ENCODE measurements at places on chromosomes 6 and 20. TPM values are rescaled to one million over a fixed set of nuclear protein-coding genes. Genes with fewer than 3 reads are reported as not detected.

LKAAEAR1 gene
- total RNA-seq, result not detected

GPLD1 gene
- 1.7 TPM for total RNA-seq

ENPP5 gene
- total RNA-seq, result 8.0 TPM

ZC3H12D gene
- not detected for total RNA-seq

PPP1R11 gene
- 49.3 TPM for total RNA-seq

PGC gene
- total RNA-seq, result not detected

TDRD6 gene
- 0.57 TPM for total RNA-seq

IMPG1 gene
- not detected for total RNA-seq

LCA5 gene
- total RNA-seq, result 5.4 TPM

ADGRF1 gene
- 112 TPM for total RNA-seq

DTNBP1 gene
- 9.9 TPM for total RNA-seq

TREML2 gene
- not detected for total RNA-seq

BFSP1 gene
- 13.8 TPM for total RNA-seq

LRRC73 gene
- total RNA-seq, result 0.55 TPM

NUP153 gene
- 74.1 TPM for total RNA-seq

ABHD12 gene
- 72.6 TPM for total RNA-seq

GRM1 gene
- total RNA-seq, result not detected
